ENCODE measurements at places on chromosomes 11 and 22.

GRCh38 chr11:35717043-35717442 is 54.5 kb downstream of the TRIM44 start:
- no peak for DNase-seq

- DNase-seq, result no peak
These were observed 1704.5 kb upstream of the RAG2 start for GRCh38 chr11:38302564-38302963.

DNA sequence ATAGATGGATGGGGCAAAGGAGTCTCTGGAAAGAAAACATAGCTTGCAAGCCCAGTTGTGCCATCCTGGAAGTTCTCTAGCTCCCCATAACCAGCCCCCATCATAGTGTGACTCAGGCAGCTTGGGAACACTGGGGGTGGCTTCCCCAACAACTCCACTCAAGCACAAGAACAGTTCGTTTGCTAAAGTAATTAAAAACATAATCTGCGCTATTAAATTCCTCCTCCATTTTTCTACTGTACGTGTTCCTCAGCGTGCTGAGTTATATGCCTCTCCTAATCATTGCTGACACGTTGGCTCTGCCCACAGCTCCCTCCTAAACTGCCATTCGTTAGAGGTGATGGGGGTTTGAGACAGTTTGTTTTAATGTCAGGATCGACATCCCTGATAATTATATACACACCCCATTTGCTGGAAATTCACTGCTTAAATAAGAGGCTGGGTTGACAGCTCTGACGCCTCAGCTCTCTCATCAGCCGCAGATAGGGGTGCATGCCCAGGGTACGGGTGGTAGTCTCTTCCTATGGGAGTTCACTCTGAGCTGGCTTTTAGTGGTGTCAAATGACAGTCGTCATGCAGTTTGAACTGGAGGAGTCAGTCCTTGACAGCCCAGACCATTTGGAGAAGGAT is 59.5 kb upstream of the SEZ6L start:
- no peak for DNase-seq

- DNase-seq, result no peak
These were observed 52.6 kb upstream of the NAV2 start for GRCh38 chr11:19660076-19660475.

DNA sequence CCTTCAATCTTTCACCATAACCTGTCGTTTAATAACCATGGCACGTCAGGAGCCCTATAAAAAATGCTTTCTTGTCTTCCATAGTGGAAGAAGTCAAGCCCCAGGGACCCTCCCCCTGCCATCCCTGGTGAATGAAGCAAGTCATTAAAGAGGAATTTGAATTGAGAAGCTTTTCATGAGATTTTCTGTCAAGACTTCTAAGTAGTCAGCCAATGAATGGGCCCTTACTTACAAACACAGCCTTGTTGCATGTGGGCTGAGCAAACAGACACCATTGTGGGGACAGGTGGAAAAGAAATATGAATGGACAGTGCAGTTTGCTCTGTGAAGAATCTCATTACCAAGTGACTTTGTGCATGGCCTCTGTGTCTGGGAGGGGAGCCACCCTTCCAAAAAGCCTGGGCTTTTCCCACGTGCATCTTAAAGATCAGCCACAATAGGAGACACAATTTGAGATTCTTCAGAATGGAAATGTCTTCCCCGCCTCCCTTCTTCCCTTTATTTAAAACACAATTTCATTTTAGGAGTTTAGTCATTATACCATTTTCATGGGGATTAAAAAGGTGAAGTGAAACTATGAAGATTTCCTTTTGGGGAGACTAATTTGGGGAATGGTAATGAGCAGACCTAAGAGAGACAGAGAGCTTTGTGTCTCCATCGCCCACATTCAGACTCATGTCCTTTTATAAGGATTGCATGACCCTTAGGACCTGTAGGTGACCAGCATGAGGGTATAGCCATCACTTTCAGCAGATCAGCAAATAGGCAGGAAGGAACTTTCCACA is 152.0 kb downstream of the LRRC4C start:
- no peak for DNase-seq

- peak; percentile 29 for DNase-seq
These were observed 41.1 kb downstream of the BMAL1 start for GRCh38 chr11:13318498-13319295.

DNA sequence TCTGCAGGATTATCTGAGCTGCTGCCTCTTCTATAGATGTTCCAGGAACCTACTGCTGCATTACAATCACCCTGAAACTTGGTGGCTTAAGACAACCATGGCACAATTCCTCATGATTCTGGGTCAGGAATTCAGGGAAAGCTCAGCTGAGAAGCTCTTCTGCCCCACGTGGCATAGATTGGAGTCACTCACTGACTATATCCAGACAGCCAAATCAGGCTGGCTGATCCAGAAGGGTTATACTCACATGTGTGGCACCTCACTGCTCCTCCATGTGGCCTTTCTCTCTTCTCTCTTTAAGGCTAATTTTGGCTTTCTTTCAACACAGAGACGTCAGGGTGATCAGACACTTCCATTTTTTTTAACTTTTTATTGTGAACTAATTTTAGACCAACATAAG is 125.5 kb downstream of the BBOX1 start:
- no peak for DNase-seq

DNA sequence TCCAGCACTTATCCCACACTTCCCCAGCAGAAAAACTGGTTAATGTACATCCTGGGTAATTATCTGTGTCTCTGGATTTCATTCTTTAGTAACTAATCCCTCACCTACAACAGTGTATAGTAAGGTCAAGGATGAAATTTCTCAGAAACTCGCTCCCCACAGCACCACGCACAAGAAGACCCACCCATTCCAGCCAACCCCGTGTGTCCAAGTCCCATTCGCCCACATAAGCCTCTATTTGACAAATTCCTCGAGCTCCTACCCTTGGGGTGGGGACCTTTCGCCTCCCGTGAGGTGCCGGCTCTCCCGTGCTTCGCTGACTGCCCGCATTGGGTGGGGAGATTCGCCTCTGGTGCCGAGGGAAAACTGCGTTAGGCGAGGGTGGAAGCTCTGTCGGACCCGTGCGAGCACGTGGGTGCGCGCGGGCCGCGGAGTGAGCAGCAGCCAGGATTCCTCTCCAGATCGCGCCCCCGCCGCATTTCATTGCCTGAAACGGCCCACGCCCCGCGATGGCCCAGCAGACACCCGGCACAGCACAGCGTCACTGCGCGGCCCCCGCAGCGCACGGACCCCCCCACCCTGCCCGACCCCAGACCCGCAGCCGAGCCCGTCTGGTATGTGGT is 866 bp downstream of the EXPH5 start:
- DNase-seq, result peak; percentile 16

DNA sequence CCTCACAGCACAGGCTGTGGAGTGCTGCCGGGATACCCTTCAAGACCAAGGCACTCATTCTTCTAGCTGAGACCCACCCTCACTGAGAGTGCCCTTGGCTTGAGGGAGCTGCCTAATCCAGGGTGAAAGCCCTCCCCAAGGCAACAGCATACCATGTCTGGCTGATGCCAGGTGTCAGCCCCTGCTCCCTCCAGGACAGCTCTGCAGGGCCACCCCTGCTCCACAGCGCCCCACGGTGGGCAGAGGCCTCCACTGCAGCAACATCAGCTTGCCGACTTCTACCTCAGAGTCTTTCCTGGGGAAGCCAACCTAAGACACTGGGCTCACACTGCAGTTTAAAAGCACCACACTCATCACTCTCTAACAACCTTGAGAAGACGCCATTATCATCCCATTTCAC is 29.0 kb downstream of the TTLL1 start:
- DNase-seq, result peak; percentile 19

- no peak for DNase-seq
These were observed 1.5 kb downstream of the SHANK3 start for GRCh38 chr22:50674130-50674500.

DNA sequence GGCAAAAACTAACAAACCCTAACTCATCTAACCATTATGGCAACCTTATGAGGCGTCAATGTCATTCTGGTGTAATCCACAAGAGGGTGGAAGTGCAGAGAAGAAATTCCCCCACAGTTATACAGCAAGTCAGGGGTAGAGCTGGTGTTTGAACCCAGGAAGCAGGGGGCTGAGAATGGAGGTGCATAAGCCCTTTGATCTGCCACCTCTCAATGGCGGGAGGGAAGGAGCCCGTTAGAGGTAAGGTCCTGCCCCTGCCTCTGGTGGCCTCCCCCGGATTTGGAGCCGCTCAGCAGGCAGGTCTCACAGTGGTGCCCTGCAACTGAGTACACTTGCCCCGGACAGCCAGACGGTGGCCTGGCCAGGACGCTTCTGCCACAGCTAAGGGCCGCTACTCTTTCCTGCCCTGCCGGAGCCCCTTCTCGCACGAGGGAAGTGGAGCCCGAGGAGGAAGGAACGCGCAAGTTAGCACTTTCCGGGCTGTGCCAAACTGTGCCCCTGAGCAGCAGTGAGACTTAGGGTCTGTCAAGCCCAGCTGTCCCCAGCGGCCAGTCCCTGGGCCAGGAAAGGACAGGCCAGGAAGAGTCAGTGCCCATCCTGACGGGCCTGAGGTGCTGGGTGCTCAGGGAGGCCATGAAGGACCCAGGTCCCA is 1.1 kb downstream of the FXYD2 start:
- no peak for DNase-seq

- no peak for DNase-seq
These were observed 54.6 kb downstream of the POLD3 start for GRCh38 chr11:74646954-74647353.

- no peak for DNase-seq
These were observed 28.2 kb downstream of the FZD4 start for GRCh38 chr11:86926975-86927374.

GRCh38 chr11:98036810-98037209 is 983.9 kb upstream of the CNTN5 start:
- DNase-seq, result no peak

DNA sequence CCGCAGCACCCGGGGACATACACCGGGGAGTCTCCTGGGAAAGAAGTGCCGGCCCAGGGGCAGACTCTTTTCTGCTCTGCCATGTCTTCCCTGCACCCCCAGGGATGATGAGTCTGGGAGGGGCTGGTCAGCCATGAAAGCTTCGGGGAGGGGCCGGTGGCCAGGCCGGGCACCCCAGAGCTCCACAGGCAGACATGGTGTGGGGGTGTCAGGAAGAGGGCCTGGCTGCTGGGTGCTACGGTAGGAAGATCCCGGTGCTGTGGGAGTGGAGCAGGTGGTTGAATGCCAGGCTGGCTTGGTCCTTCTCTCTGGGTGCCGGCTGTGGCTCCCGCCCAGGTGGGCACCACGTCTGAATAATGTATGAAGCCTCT is 17.4 kb downstream of the LSP1 start:
- no peak for DNase-seq

- peak; percentile 68 for DNase-seq
These were observed 869 bp upstream of the EIF4ENIF1 start for GRCh38 chr22:31490496-31490925.

GRCh38 chr11:93525601-93526345 is 17.4 kb downstream of the SMCO4 start:
- peak; percentile 78 for DNase-seq

DNA sequence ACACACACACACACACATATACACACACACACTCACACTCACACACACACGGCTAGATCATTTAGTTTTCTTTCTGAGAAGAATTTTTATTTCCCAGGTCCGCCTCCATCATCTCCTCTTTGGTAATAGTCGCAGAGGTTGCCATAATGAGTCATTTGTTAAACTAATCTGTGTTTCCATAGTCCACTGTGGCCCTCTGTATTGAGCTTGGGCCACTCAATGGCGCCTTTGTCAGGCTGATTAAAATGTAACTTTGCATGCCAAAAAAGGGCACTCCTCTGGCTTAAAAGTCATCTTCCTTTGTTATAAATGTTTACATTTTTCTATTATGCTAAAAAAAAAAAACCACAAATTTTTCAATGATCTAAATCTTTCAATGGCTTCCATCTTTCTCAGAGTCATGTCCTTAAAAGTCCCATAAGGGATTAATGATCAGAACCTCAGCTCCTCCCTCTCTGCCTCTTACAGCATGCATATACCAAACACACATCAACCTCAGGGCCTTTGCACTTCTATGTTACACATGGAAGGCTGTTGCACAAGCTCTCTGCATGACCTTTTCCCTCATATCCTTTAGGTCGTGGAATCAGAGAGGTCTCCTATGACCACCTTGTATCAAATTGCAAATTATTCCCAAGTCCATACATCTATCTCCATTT is 35.3 kb downstream of the EHF start:
- no peak for DNase-seq

GRCh38 chr11:120173019-120173705 is 35.2 kb upstream of the TRIM29 start:
- DNase-seq, result no peak

DNA sequence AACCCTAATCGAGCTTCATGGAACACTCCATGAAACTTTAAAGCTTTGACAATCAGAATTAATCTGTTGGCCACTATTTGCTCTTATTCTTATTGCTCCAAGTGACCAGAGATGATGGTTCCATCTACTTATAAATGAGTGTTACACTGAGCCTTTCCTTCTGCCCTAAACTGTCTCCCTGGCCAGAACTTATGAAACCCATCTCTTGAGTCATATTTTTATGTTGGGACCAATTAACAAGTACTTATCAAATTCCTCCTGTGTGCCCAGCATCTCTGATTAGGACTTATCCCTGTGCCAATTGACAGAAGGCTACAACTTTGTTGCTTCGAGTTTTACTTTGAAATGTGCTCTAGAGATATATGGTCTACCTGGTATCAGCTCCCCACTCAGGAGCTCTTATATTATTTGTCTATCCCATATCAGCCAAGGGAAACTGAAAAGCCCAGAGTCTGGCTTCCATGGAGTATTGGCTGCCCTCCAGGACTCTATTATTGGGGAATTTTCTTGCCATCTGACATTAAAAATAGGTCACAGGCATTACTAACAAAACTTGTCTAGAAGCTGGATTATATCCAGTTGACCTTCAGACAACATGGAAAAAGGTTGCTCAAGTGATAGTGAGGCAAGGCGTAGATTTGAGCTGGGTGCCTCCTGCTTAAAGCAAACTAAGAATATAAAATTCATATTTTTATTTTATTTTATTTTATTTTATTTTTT is 8.8 kb downstream of the KREMEN1 start:
- no peak for DNase-seq

DNA sequence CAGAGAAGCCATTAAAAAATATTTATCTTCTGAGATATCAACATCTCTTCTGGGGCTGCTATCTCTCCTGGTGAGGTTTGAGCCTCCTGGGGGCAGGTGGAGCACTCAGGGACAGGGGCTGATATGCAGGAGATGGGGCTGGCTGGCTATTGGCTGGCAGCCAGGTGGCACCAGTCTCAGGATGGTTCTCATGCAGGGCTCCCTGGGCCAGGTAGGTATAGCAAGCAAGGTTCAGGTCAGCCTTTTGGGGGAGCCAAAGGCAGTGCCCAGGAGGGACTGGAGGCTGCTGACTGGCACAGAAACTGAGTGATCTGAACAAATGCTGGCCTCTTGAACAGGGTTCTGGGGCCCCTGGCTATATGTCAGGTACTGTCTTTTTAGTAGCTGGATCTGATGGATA is 29.7 kb upstream of the EMSY start:
- no peak for DNase-seq
